ENCODE measurements at places on chromosomes 6 and 20. TPM values are rescaled to one million over a fixed set of nuclear protein-coding genes. Genes with fewer than 3 reads are reported as not detected.
A peak's percentile ranks its signal among the peaks of the same experiment; 100 is the strongest.

GRCh38 chr6:148530976-148531375, 188.3 kb downstream of the SASH1 start:
- no peak for DNase-seq
- H3K27ac ChIP-seq, result peak overlapping the region; percentile 99
- no peaks in the 10 kb centered on the region for H3K27me3 ChIP-seq
- H3K36me3 ChIP-seq, result peaks cover 59% of the 10 kb centered on the region

DNA sequence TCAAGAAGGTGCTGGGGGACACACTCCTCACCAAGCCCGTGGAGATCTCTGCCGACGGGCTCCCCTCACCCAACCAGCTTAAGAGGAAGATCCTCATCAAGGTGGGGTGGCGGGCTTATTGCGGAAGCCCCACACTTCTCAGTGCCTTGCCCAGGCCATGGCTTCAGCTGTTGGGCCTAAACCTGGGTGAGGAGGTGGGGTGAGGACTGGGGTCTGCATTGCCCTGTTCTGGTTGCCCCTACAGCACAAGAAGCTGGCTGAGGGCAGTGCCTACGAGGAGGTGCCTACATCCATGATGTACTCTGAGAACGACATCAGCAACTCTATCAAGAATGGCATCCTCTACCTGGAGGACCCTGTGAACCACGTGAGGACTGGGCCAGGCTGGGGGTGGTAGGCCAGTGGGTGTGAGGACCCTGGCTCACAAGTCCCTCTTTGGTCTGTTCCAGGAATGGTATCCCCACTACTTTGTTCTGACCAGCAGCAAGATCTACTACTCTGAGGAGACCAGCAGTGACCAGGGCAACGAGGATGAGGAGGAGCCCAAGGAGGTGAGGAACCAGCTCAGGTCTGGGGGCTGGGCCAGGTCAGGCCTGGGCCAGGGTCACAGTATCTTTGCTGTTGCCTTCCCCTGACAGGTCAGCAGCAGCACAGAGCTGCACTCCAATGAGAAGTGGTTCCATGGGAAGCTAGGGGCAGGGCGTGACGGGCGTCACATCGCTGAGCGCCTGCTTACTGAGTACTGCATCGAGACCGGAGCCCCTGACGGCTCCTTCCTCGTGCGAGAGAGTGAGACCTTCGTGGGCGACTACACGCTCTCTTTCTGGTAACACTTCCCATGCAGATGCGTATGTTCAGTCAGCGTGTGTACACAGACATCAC, 27.9 kb downstream of the PLCG1 start:
- peaks cover 65% of the 10 kb centered on the region for H3K36me3 ChIP-seq
- H3K4me1 ChIP-seq, result no peaks in the 10 kb centered on the region
- H3K27ac ChIP-seq, result no peak overlapping the region
- no peak for DNase-seq

DNA sequence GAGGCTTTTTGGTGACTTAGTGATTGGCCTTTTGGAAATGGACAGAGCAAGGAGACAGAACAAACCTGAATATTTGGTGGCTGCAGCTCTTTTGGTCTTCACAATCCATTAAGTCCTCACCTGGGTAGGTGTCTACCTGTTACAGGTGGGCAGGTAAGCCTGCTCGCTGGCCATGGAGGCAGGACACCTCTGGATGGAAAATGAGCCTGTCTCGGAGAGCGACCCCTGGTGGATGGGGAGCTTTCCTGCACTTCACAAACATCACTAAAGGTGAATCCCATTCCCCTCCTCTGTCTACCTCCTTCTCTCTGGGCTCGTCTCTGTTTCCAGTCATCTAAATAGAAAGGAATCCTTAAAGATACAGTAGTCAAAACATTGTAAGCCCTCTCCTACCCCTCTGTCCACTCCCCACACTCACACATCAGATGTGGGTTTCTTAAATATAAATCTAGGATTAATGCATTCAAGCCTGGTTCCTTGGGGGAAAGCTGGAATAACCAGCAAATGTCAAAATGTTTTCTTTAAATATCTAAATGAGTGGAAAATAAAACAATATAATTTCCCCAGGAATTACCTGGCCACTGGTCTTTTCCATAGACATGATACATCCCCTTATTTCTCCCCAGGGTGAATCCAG, 304.9 kb downstream of the CDH26 start:
- no peaks in the 10 kb centered on the region for H3K4me1 ChIP-seq
- no peak overlapping the region for H3K27ac ChIP-seq
- no peak overlapping the region for H3K4me3 ChIP-seq
- H3K36me3 ChIP-seq, result no peaks in the 10 kb centered on the region
- peaks cover 7% of the 10 kb centered on the region for H3K27me3 ChIP-seq

DNA sequence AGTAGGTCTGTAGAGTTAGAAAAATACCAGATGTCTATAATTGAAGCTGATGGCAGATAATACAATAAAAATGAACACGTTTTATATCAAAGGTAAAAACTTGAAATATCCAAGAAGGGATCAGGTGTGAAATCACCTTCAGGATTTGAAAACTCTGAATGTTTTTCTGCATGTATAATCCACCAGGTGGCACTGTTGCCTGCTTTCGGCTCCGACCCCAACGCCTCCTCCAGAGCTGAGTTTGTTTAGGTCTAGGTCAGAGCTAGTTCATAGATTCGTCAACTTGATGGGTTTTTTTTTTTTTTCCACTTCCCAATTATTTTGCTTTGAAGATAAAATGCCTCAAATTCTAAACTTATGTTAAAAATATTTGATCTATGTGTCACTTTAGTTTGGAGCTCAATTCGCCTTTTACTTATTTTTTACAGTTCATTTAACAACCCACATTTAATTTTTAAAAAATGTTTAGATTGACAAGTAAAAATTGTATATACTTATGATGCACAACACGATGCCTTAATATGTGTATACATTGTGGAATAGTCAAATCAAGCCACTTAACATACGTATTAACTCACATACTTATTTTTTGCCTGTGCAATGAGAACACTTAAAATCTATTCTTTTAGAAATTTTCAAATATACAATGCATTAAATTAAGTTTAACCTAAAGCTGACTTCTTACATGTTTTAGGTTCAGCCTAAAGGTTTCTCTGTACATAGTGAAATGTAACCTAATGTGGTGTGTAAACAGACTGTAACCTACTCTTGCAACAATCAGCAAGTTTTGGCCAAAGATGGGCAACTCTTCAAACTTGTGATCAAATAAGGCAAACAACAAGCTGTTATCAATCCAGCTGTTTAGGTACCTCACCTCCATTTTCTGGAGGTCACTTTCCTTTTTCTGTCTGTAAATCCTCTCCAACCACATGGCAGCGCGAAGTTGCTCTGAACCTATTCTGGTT, 39.4 kb upstream of the ENPP4 start:
- no peaks in the 10 kb centered on the region for H3K4me1 ChIP-seq
- peaks cover 56% of the 10 kb centered on the region for H3K27me3 ChIP-seq
- DNase-seq, result no peak
- no peak overlapping the region for H3K27ac ChIP-seq

- DNase-seq, result no peak
- peak overlapping the region; percentile 97 for H3K27ac ChIP-seq
- no peaks in the 10 kb centered on the region for H3K27me3 ChIP-seq
Measured at GRCh38 chr6:113315879-113316278, 541.3 kb upstream of the MARCKS start.

SLC22A7 gene
- not detected for total RNA-seq

Measured in osteocyte (in vitro differentiated cells).